ENCODE measurements at places on chromosomes 4 and X.
A peak's percentile ranks its signal among the peaks of the same experiment; 100 is the strongest.

DNA sequence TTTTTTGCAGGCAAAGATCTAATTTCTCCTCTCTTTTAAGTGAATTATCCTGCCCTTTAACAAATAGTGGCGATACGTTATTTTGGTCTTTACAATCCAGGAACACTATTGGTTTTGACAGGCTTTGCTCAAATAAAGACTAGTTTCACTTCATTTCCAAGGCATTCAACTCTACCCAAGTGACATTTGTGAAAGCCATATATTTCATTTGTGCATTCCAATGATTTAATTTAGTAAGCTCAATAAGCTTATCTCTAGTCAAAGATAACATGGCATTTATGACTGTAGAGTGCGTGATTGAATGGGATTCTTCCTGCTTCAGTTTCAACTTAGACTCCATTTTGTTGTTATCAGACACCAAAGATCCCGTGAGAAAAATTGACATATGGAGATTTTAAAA lies 959.8 kb downstream of the ADGRL3 start:
- DNase-seq: no peak

DNA sequence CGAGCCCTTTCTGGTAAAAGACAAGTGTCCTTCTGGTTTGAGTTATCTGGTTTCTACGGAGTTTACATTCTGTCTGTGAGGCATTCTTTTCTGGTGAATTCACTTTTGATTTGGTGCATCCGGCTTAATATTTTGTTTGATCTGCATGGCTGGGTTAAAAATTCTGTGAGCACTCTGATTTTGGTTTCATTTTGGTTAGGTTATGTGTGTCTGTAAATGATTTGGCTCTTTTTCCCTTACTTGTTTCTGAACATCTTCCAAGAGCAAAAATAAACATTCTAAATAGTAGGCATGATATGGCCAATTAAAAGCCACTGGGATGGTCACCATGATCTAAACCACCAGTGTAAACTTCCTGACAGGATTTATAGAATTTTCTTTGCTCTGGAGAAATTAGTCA lies 85.7 kb upstream of the PTPN13 start:
- no peak for DNase-seq

DNA sequence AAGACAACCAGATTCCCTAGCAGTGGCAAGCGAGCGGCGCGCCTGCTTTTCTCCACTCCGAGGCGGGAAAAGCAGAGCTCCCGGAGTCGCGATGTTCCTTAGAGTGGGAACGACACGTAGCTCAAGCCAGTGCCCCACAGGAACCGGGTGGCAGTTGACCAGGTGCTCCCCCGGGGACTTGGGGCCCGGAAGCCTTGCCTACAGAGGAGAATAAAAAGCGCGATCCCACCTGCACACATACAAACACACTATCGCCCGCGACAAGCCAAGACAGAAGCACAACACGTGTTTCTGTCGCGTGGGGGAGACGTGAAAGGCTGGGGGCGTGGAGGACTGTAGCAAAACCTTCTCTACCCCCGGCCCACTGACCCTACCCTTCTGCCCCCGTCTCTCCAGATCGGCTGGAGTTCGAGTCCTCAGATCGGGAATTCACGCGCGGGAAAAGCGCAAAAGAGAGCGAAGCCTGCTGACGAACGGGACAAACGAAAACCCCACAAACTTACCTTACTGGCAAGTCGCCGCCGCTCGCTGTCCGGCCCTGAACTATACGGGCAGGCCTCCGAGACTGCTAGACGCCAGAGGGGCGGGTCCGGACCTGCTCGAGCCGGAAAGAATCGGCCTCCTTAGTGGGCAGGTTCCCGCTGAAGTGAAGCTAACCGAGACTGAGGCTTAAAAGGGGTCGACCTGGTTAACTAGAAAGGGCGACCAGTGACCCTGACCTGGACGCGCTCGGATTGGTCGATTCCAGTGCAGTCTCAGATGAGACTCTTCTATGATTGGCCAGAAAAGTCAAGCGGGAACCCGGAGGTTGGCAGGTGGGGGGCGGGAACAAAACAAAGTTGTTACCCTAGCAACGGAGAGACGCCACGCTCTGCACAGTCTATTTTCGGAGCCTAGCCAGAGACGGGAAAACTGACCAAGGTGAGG lies at the start of the genes DNAAF6 and NUP62CL:
Gene DNAAF6 (plus strand): TSS at position 842 of the 927 bp plus-strand sequence. CDS start 6,265 bp downstream, outside the sequence.
Gene NUP62CL (minus strand): TSS at position 664 of the 927 bp plus-strand sequence. CDS start 31,287 bp downstream, outside the sequence.
- DNase-seq: peak; percentile 55

GRCh38 chr4:19239565-19239964 lies 1012.1 kb upstream of the SLIT2 start:
- no peak for DNase-seq

- DNase-seq: no peak
Measured at GRCh38 chr4:160848901-160849760, 1314.7 kb downstream of the FSTL5 start.

DNA sequence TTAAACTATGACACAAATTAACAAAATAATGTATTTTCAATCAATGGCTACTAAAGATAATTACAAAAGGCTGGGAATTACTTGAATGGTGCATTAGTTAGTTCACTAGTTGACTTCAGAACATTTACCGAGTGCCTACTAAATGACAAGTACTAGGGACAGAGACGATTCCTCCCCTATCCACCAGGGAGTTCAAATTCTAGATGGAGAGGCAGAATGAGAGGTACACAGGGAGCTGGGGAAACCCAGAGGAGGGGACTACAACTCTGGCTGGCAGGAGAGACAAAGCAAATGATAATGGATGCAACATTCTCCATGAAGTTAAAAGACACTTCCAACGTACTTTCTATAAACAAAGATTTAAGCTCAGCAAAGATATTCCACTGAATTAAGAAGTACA lies 43.1 kb upstream of the MCF2 start:
- DNase-seq: no peak

DNA sequence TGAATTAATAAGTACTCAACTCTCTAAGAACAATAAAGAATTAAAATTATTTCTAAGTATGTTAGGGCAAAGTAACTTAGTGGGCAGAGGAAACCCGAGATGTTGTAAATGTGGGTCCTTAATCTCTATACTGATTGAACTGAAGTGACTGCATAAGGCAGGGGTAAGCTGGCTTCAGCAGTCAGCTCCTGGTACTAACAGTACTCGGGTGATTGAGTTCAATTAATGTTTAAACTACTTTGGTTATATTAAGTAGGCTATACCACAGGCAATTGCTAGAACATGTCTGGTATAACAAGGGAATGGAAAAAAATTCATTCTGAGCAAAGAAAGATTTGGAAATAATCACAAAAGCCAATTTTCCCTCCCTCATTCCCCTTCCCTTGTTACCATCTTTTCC lies 90.7 kb downstream of the LNX1 start:
- no peak for DNase-seq

DNA sequence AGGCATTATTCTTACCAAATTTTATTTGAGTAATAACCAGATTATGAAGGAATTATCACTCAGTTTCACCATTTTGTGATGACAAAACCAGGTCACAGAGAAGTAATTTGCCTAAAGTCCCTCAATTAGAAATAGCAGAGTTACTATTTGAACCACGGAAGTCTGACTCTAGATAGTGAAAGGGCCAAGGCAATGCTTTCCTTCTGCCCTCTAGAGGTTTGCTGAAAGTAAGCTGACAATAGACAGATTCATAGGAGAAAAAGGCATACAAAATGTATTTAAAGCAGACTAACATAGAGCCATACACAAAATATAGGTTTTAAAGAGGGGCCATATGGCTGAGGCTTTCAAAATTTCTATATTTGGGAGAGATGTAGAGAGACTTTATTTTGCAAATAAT lies 43.1 kb downstream of the CXXC4 start:
- no peak for DNase-seq

- no peak for DNase-seq
Measured at GRCh38 chr4:83043801-83044407, 8.9 kb downstream of the COPS4 start.

DNA sequence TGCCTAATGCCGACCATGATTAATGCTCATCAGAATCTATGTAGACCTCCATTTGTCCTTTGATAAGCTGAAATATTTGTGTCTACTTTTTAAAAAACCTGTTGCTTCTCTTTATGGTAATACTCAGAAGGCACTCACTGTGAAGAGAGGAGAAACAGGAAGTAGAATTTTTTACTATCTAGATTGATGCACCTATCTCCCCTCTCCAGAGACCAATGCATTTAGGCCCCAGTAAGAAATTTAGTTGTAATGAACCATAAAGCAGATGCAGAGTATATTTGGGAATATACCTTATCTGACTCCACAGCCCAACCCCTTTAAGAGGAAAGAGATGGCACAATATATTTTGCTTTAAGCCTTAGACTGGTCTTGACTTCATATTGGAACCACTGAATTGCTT lies 11.1 kb downstream of the TBL1X start:
- DNase-seq: no peak

- no peak for DNase-seq
Measured at GRCh38 chr4:152536545-152537182, 772 bp upstream of the FBXW7 start.

- DNase-seq: peak; percentile 45
Measured at GRCh38 chr4:68175562-68176155, 46.0 kb upstream of the TMPRSS11F start.

DNA sequence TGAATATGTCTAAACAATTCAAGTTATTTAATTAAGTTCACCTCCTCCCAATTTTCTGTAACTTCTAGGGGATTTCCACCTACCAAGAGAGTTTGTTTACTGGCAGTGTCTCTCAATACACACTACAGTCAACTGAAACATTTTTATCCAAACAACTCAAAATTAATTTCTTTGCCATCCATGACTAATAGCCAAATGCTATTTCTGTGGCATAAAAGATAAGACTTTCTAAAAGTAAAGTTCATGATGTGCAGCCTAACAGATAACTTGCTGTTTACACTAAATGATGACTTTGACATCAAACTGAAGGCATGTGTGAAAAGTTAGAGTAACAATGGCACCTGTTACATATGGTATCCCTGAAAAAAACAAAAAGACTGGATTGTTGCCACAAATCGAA lies 7.3 kb downstream of the TAB3 start:
- DNase-seq: no peak

GRCh38 chr4:8378101-8378724 lies 62.3 kb downstream of the ACOX3 start:
- DNase-seq: no peak

- DNase-seq: no peak
Measured at GRCh38 chr4:3079694-3080123, 5.2 kb downstream of the HTT start.

DNA sequence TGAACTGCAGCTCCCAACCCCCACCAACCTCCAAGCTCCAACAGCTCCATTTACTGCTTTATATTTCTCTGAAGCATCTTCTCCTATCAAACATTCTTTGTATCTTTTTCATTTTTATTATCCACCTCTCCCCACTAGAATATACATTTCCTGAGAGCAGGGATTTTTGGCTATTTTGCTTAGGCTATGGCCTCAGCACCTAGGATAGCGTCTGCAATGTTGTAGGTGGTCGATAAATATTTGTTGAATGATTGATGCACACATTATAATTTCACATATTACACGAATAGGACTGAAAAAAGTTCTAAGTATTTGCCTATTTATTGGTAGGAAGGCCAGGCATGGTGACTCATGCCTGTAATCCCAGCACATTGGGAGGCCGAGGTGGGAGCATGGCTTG lies 658.7 kb upstream of the DIPK2B start:
- no peak for DNase-seq

GRCh38 chr4:152064282-152064681 lies 303.5 kb upstream of the GATB start:
- DNase-seq: no peak

GRCh38 chr4:139728840-139729239 lies 63.2 kb downstream of the MGST2 start:
- DNase-seq: no peak

GRCh38 chrX:41391606-41392005 lies 55.5 kb upstream of the NYX start:
- no peak for DNase-seq

DNA sequence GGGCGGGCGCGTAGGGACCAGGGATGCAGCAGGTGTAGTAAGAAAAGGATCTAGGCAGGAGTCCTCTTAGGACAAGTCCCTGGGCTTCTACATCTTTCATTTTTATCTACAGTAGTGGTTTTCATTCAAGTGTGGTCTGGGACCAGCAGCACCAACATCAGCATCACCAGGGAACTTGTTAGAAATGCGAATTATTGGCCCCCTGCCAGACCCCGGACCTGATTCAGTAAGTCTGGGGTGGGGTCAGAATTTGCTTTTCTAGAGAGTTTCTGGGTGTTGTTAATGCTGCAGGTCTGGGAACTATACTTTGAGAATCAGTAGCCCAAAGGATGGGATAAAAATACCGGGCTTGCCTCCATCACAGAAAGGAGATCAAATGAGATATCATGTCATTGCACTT lies 1.3 kb upstream of the PCYT1B start:
- DNase-seq: no peak

All from DMS79 treated with DMSO at 0.1 percent for 48 hours (cell line).